ENCODE measurements at places on chromosomes 4 and X.

DNA sequence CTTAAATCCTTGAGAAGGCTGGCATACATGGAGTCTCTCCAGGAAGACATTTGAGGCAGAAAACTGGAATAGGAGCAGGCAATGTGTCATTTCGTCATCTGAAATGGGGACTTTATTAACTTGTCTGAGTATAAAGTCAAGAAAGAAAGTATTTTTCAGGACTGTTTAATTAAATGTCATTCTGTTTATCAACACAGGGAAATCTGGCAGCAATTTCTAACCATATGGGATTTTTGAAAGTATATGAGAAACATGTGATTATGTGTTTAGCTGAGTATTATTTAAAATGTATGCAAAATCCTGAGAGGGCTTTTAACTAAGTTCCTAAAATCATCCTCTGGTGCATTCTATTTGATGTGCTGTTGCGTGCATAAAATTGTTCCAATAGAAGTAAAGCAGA, 3.9 kb upstream of the FAM9A start:
- no peak for DNase-seq

- no peak for DNase-seq
These were observed 133.1 kb downstream of the IDS start for GRCh38 chrX:149371986-149372385.

DNA sequence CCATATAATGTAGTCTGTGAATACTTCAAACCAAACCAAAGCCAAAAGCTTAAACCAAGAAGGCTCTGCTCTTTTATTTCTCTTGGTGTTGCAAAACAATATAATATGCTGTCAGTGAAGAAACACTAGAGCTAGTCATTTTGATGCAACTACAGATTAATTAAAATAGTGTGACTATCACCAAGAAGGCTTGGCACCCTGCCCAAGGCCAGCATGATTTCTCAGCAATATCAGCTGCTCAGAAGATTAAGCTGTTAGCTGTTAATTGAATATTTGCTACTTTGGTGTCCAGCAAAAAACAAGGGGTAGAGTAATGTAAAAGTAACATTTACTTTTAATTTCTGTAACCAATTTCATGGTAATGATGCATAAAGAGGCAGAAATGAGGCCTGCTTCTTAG, 104.9 kb upstream of the PRPS2 start:
- no peak for DNase-seq

GRCh38 chr4:5730436-5730835, 19.4 kb downstream of the EVC start:
- no peak for DNase-seq

- DNase-seq: no peak
These were observed 4.8 kb downstream of the FRMPD3 start for GRCh38 chrX:107454302-107454701.

DNA sequence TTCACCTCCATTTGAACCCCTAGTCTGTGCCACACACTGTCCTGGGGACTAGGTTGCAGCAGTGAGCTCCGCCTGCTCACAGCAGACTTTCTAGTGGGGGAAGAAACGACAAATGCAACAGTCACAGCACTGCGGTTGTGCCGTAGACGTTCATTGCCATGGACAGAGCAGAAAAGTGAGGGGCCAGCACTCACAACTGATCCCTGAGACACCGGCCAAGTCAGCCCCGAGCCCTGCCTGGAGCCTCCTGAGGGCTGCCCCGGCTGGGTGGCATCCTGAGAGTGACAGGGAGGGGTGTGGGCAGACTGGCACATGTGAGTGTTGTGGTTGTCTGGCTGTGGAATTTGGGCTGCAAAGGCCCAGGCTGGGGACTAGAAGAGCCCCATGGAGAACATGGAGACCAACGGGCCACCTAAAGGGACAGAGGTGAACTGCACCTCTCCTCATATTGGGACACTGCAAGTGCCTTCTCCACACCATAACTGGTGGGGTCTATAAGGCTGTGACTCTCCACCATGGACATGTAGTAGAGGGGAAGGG, 4.6 kb downstream of the DUSP9 start:
- DNase-seq: no peak

- DNase-seq: no peak
These were observed 141.2 kb upstream of the ZIC3 start for GRCh38 chrX:137424679-137425078.

DNA sequence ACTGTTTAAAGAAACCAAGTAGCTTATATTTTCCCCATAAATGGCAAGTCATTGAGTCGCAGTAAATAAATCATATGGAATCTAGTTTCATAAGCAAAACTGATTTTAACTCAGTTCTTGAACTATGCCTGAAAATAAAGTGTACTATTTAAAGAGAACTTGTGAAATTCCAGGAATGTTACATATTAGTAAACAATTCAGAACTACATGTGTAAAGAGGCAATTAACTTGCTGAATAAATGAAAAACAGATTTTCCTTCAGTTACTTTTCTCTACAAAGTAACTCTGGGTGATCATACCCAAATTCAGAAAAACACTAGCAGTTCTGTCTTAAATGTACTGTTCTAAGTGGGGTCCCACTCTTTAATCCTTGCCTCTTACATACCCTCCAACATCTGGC, 236.1 kb upstream of the EDNRA start:
- DNase-seq: no peak

- DNase-seq: no peak
These were observed 57.0 kb downstream of the MND1 start for GRCh38 chr4:153401501-153401900.

DNA sequence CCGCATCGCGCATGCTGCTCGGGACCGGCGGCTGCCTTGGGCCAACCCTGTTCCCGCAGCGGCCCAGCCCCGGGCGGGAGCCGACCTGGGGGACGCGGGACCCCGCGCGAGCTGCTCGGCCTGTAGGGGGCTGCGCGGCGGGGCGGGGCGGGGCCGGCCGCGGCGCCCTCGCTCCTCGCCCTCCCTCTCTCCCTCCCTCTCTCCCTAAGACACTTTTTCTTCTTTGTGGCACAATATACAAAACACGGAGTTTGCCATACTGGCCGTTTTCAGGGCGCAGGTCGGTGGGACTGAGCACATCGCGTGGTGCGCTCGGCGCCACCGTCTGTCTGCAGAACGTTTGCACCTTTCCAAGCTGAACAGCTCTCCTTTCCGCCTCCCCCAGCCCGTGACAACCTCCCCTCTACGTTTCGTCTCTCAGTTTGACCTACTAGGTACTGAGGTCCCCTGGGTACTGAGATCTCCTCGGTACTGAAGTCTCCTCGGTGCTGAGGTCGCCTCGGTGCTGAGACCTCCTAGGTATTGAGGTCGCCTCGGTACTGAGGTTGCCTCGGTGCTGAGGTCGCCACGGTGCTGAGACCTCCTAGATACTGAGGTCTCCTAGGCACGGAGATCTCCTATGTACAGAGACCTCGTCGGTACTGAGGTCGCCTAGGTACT, 261.1 kb upstream of the PLCXD1 start:
- no peak for DNase-seq

DNA sequence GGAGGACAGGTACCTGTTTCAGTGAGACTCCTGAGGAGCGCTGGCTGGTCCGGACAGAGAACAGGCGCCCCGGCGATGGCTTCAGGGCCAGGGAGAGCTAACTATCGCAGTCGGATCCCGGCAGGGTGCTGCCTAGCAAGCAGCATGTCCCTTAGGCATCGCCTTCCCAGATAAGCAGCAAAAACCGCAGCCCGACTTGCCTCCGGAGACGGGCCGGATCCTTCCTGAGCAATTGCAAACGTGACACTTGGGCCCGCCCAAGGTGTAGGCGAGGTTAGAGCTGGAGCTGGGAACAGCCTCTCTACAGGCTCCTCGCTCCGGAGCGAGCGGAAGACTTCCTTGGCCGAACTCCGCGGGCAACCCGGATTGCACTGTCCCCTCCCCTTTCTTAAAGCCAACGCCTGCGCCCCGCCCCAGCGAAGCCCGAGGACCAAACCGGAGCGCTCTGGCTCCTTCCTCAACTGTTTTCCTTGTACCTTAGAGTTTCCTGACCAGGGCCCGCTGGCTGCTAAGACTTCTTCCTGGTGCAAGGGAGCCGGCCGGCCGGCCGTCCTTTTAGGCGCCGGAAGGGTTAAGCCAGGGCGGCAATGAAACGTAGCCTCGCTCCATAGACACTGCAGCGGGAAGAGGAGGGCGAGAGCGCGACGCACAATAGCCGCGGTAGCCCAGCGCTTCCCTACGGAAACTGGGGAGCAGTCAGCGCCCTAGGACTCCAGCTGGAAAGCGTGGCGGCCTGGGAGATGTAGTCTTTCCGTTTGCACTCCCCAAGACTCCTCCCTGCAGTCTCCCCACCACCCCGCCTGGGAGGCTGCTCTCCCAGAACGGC, at the start of gene OPHN1:
OPHN1 (minus strand) TSS at position 341 of the 826 bp plus-strand sequence. CDS start 475 bp downstream, outside the sequence.
- no peak for DNase-seq

GRCh38 chrX:136034668-136035067, 49.4 kb downstream of the SLC9A6 start:
- no peak for DNase-seq

GRCh38 chr4:155377276-155377675, 511 bp upstream of the MAP9 start:
- no peak for DNase-seq

GRCh38 chr4:164318350-164318749, 435.6 kb upstream of the SMIM31 start:
- DNase-seq: no peak

DNA sequence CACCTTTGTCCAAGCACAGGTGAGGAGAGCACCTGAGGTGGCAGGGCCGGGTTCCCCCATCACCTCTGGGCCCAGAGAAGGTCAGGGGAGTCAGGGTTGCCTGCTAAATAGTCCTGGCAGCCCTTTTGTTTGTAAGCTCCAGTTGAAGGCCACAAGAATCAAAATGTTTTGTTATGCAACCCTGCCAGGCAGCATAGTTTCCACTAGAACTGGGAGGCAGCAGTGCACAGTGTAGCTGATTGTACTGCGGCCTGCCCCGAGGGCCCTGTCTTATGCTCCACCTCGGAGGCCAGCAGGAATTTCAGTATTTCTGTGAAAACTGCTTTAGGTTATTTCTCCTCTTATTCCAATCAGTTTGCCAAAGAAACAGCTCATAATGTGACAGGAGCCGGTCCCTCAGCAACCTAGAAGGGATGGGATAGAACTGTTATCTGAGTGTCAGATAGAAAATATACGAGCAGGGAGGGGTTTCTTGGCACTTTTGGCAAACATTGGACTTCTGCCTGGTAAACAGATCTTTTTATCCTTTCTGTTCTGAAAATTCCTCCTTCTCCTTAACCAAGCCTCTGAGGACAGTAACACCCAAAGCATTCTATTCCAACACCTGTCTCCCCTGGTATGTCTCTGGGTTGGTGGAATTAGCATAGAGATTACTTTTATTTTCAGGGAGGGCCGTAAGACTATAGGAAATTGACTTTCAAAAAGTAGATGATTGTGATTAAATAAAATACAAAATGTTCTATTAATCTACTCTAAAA, 93.6 kb downstream of the LNX1 start:
- no peak for DNase-seq

- DNase-seq: no peak
These were observed 7.8 kb upstream of the FAM149A start for GRCh38 chr4:186096681-186097165.

- DNase-seq: no peak
These were observed 95.2 kb downstream of the CEP44 start for GRCh38 chr4:174378951-174379350.

GRCh38 chr4:15186149-15186548, 183.9 kb downstream of the CPEB2 start:
- no peak for DNase-seq

DNA sequence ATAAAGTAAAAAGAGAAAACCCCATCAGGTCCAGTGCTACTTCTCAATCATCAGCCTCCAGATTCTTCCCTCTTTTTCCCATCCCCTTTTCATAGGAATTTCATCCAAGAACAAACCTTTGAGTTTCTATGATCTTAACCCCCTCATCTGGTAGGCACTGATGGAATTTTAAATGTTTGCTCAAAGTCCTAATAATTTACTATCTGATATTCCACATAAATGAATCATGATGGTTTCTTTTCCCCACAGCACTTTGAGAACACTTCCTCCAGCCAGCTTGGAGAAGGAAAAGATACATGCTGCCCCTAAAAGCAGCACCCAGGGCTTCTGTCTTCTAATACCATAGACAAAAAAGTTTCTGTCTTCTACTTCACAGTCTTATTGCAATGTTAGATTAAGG, 19.4 kb upstream of the KLHL8 start:
- DNase-seq: no peak

GRCh38 chr4:99275050-99275449, 15.7 kb downstream of the ADH1A start:
- no peak for DNase-seq

DNA sequence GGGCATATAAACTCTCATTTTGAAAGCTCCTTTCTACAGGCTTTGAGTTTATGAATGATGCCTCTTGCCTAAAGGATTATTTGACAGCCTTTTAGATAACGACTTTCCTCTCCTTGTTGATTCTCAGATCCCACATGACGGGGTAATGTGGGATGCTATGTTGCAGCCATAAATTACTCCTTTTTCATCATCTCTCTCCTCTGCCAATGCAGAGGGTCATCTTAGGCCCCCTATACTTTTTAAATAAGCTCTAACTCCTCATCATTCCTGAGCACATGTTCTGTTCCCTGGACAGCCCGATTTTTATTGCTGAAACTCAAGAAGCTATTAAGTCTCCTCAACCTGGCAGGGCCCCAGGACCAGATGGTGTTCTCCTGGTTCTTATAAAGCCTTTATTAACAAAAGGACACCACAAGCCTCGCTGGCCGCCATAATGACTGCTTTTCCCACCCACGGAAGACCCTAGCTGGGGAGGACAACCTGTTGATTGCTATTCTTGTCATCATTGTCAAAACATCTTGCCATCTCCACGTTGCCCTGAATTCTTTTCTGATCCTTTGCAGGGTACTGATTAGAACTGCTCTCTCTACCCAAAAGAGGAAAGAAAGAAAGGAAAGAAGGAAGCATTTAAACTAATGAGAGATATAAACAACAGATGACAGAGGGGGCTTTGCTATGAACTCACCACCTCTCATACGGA, 150.7 kb downstream of the DHX15 start:
- no peak for DNase-seq

DNA sequence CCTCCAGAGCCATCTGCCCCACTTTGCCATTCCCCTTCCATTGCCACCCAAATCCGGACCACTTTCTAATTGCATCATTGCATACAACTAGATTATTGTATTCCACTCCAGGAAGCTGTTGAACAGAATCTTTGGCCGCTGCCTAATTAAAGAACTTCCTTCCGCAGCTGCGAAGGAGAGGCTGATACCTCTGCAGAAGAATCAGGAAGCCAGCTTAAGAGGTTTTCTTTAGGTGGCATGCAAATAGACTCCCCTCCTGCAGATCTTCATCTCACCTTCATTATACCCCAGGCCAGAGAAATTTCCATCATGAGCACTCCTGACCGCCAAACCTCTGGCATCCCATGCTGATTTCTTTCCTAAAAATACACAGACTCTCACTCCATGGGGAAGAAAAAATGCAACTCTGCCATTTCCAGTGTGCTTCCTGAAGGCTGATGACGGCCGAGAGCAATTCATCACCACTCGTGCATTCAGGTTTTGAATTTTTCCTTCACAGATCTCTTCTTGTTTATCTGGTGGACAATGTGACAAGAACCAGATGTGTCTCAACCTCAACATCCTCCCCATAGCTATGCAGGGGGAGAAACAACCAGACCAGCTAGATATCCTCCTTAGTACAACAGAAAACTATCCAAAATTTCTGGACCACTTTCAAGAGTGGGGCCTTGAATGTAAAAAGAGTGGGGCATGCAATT, 31.2 kb downstream of the LGI2 start:
- no peak for DNase-seq
